Caudate nucleus (tissue), 63 donors: ENCODE measurements at places on chromosomes 7 and 10.

- no peak for DNase-seq
Measured at GRCh38 chr7:119545118-119545517, 727.9 kb upstream of the KCND2 start.

- DNase-seq: no peak
Measured at GRCh38 chr7:72098807-72099580, 313.1 kb downstream of the CALN1 start.

DNA sequence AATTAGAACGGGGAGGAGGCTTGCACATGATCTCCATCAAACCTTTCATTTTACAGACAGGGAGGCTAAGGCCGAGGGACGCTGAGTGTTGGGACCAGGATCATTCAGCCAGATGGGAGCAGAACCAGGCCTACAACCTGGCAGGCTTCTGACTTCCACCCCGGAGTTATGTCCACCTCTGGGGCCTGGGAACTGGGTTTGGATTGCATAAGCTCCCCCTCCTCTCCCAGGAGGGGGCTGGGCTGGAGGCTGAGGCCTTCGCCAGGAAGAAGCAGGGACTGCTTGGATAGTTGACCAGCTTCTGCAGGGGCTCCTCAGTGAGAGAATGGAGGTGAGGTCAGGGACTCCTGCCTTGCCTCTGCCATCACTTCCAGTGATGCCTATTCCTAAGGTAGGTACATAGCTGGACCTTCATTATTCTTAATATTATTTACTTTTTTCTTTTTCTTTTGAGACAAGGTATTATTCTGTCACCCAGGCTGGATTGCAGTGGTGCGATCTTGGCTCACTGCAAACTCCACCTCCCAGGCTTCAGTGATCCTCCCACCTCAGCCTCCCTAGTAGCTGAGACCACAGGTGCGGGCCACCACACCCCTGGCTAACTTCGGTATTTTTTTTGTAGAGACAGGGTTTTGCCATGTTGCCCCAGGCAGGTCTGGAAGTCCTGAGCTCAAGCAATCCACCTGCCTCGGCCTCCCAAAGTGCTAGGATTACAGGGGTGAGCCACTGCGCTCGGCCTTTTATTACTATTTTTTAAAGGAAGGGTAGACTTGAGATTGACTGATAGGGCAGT, 1.3 kb downstream of the SNX10 start:
- DNase-seq: no peak

DNA sequence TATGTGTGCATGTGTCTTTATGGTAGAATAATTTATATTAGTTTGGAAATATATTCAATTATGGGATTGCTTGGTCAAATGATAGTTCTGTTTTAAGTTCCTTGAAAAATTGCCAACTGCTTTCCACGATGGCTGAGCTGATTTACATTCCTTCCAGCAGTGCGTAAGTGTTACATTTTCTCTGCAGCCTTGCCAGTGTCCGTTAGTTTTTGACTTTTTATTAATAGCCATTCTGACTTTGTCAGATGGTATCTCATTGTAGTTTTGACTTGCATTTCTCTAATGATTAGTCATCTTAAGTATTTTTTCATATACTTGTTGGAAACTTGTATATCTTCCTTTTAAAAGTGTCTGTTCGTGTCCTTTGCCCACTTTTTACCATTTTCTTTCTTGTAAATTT, 434.2 kb upstream of the POT1 start:
- DNase-seq: no peak

DNA sequence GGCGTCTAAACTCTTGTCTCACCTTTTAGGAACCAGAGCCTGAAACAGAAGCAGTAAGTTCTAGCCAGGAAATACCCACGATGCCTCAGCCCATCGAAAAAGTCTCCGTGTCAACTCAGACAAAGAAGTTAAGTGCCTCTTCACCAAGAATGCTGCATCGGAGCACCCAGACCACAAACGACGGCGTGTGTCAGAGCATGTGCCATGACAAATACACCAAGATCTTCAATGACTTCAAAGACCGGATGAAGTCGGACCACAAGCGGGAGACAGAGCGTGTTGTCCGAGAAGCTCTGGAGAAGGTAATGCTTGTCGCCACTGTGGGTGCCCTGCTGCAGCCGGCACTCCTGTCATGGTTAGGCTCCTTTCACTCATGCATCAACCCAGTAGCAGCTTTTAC, 113.1 kb downstream of the ZMYND11 start:
- no peak for DNase-seq

- no peak for DNase-seq
Measured at GRCh38 chr10:6141296-6142151, 52.7 kb downstream of the RBM17 start.

DNA sequence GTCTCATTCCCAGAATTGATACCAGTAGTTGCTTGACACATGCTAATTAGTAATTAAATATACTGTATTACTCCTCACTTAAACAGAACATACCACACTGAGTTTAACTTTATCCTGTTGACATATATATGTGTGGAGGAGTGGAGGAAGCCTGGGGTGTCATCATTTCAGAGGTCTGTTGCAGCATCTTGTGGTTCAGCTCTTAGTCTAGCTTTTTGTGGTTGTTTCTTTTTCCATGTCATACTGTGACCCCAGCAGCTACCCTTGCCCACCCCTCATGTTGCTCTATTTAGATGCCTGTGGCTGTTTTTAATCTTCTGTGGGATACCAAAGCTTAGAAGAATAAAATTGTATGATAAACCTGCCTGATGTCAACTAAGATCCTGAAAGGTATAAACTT, 875.4 kb downstream of the LRMDA start:
- no peak for DNase-seq

GRCh38 chr7:108402865-108403264, 53.4 kb downstream of the NRCAM start:
- no peak for DNase-seq

- no peak for DNase-seq
Measured at GRCh38 chr10:72765051-72765745, 73.3 kb downstream of the MCU start.

DNA sequence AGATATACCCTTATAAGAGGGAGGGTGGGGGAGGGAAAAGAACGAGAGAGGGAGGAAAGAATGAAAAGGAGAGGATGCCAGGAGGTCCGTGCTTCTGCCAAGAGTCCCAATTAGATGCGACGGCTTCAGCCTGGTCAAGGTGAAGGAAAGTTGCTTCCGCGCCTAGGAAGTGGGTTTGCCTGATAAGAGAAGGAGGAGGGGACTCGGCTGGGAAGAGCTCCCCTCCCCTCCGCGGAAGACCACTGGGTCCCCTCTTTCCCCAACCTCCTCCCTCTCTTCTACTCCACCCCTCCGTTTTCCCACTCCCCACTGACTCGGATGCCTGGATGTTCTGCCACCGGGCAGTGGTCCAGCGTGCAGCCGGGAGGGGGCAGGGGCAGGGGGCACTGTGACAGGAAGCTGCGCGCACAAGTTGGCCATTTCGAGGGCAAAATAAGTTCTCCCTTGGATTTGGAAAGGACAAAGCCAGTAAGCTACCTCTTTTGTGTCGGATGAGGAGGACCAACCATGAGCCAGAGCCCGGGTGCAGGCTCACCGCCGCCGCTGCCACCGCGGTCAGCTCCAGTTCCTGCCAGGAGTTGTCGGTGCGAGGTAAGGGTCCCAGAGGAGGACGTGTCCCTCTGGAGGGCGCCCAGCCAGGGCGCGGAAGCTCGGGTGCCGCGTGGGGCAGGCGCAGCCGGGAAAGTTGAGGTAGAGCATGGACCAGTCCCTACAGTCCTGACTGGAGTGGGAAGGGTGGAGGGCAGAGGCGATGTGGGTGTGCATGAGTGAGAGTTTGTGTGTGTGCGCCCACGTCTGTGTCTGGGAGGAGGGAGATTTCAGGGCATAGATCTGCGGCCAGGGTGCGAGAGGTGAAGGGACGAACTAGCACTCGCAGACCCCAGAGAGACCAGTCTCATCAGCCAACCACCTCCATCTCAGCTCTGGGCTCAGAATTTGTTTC, 844 bp downstream of the GRM3 start:
- peak; percentile 51 for DNase-seq

GRCh38 chr10:73922007-73922863, 11.3 kb downstream of the PLAU start:
- DNase-seq: no peak

GRCh38 chr10:51879238-51879637, 179.8 kb upstream of the CSTF2T start:
- DNase-seq: no peak

DNA sequence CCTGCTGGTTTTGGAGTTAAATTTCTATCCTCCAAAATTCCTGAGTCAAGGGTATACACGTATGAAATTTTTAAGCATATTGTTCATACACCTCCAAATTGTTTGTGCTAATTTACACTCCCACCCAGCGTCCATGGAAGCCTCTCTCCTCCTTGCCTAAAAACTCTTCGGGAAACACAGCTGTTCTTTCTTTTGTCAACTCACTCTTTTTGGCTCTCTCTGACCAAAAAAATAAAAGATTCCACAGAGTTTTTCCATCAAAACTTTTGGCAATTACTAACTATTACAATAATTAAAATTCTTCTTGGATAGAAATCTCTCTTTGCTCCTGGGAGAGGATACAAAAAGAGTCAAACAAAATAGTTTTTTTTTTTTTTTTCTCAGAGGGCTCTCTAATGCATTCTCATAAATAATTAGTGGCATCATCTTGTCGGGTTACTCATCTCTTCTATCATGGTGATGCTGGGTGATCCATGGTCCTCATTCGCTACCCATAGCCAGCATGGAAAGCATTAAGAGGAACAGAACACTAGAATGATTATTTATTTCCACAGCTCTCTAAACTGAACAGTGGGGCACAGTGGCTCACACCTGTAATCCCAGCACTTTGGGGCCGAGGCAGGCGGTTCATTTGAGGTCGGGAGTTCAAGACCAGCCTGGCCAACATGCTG, 310.7 kb downstream of the SFMBT2 start:
- no peak for DNase-seq

- no peak for DNase-seq
Measured at GRCh38 chr7:66146701-66147100, 32.1 kb downstream of the CRCP start.

GRCh38 chr10:111473361-111473760, 396.5 kb downstream of the ADRA2A start:
- no peak for DNase-seq

DNA sequence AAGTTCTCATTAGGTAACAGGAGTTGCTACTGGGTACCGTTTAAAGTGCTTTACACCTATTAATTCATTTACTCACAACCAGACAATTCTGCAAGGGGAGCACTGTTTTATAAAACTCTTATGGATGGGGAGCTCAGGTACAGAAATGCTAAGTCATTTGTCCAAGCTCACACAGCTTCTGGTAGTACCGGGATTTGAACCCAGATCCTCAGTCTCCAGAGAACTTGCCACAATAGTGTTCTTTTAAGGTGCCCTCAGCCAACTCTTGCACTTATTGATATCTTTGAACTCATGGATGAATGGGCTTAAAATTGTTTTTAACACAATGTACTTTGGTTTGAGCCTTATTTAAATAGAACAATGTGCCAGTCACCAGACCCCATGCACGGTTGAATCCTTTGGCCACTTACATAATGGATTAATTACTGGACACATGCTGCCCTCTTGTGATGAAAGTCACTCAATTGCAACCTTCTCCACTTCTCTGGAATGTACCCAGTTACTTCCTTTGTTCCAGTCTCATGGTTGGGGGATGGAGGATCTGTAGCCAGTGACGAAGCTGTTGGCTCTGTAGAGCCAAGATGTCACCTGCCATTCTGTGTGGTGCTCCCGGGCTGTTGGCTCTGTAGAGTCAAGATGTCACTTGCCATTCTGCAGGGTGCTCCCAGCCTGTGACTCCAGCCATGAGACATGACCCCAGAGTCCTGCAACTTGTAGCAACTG, 65.6 kb downstream of the NOD1 start:
- no peak for DNase-seq

DNA sequence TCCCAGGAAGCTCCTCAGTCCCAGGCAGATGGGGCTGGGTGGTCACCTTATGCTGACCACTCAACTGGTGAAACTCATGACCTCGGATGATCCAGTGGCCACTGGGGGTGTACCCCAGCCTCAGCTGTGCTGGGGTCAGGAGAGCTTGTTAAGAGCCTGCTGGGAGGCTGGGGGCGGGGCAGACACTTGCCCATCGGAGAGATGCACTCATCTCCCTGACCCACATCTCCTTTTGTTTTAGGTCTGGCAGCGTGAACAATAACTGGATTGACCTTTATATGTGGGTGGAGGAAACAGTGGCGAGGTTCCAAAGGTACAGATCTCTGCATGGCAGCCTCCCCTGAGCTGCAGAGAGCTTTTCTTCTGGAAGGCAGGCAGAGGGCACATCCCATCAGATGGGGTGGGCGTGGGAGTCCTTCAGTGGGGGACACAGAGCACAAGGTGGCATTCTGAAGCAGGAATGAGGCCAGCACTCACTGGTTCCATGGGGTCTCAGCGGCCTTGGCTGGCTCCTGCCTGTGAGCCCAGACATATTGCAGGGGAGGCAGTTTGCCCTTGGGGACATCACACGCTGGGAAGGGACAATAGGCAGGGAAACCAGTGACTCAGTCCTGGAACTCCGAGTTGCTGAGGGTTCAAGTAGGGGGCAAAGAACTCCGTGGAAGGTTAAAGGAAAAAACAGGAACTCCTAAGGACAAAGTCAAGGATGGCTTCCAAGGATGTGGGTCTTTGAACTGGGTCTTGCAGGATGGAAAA, 5.2 kb downstream of the ANTXRL start:
- DNase-seq: no peak

GRCh38 chr7:72538856-72539255, 126.7 kb upstream of the CALN1 start:
- no peak for DNase-seq

DNA sequence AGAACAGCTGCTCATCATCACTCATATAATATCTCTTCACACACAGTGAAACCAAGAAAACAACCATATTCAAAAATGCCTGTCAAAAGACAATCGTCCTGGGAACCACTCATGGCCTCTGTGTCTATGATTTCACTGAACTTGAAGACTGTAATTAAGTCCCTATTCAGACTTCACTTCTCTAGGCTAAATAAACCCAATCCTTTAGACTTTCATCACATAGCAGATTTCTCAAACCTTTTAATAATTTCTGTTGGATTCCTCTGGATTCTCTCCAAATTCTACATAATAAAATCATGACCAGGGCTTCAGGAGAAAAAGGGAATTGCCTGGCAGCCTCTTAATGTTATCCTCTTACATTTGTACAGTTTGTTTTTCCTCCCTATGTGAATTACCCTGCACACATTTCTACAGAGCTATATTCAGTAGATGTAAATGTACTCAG, 201.1 kb downstream of the LRRN3 start:
- DNase-seq: no peak

- no peak for DNase-seq
Measured at GRCh38 chr7:115178835-115179234, 256.9 kb downstream of the MDFIC start.
